ENCODE measurements at places on chromosomes 4 and X.
A peak's percentile ranks its signal among the peaks of the same experiment; 100 is the strongest.

DNA sequence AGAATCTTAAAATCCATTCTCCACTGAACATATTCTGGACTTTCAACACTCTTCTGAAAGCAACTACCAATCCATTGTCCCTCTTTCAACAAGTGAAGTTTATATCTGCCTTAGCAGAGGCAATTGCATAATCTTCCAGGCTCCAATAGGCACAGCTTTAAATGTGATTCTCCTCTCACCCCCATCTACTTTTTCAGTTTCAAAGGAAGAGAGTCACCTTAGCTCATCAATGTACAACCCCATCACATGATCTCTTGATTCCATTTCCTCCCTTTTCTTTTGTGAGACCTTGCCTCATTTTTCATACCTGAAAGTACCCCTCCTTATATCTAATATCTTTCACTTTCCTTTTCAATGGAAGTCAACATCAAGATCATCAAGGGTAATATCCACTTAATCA is 921.7 kb upstream of the EPHA5 start:
- no peak for DNase-seq

GRCh38 chr4:2287594-2287915 is 25.6 kb upstream of the MXD4 start:
- no peak for DNase-seq

DNA sequence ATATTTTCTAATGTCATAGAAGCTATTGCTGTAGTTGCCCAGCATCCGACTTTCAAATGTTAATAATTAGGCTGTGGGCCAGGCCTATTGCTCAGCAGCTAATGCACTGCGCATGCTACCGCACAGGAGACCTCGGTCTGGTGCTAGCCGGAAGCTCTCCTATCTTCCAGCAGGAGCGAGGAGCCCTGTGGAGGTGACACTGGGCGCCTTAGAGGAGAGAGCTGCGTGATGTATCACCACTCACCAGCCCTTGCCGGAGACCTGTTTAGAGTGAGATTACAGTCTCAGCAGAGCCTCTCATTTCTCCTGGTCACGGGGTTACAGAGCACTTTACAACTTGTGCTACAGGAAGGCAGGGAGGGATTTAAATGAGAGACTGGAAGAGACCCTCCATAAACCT is 31.1 kb upstream of the MID1IP1 start:
- DNase-seq: no peak

DNA sequence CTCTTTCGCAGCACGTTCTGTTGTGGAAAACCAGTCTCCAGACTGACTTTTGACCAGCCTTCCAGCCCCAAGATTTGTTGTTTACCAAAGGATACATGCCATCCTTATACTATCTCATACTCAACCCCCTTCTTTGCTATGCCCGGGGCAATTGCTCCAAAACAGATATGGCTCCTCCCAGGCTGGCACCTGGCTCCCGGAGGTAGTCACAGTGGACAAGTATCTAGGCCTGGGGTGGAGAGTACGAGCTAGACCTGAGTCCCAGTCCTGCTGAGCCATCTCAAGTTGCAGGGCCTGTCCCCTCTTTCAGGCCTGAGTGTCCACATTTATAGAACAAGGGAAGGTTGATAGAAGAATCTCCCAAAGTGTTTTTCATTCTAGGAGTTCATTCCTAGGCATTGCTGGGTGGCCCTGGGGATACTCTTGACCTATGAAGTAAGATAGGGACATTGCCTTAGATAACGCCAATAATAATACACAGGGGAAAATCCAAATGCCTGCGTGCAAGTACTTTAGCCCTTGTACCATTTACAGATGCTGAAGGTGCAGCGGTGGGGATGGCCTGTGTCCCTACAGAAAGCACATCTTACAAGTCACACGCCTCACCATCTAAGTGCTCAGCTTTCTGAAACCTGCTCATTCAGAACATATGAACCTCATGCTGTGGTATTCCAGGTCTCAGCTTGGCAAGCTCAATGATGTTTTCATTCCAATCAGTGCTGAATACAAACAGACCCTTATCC is 136.7 kb upstream of the MAMLD1 start:
- DNase-seq: no peak

- no peak for DNase-seq
Measured at GRCh38 chrX:10747975-10748374, 127.6 kb upstream of the MID1 start.

- DNase-seq: peak; percentile 35
Measured at GRCh38 chr4:99062120-99062519, 26.5 kb downstream of the ADH5 start.

GRCh38 chr4:75916091-75916661 is 13.9 kb upstream of the PPEF2 start:
- no peak for DNase-seq

- no peak for DNase-seq
Measured at GRCh38 chr4:102862747-102863146, 6.0 kb upstream of the CISD2 start.

- DNase-seq: no peak
Measured at GRCh38 chrX:617891-618290, 12.7 kb upstream of the SHOX start.

DNA sequence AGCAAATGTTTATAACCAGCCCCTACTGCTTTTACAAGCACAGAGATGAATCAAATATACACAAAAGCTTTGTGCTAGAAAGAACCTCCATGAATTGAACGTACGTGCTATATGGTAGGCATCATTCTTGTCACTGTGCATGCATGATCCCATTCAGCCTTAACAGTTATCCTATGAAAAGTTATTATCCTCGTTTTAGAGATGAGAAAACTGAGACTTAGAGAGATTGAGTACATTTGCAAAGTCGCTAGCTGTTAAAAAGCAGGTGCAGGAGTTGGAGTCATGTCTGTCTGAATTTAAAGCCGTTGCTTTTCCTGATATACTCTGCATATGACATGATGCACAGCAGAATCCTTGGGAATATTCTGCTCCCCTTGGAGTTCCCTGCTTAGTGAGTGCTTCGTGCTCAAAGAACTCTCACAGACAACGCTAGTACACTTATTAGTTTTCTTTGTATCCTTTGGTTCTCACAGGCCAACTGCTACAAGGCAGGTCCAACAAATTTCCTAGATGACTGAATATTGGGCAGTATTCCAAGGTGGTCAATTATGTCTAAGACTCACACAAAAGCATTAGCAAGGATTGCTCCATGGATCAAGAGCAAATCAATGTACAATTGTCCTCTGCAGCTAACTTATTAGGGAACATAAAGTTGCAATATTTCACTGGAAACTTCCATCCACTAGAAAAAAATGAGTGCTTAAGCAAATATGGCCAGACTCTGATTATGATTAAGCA is 42.8 kb upstream of the TRIM2 start:
- DNase-seq: no peak

- DNase-seq: no peak
Measured at GRCh38 chr4:113384600-113384999, 335.1 kb downstream of the ANK2 start.

DNA sequence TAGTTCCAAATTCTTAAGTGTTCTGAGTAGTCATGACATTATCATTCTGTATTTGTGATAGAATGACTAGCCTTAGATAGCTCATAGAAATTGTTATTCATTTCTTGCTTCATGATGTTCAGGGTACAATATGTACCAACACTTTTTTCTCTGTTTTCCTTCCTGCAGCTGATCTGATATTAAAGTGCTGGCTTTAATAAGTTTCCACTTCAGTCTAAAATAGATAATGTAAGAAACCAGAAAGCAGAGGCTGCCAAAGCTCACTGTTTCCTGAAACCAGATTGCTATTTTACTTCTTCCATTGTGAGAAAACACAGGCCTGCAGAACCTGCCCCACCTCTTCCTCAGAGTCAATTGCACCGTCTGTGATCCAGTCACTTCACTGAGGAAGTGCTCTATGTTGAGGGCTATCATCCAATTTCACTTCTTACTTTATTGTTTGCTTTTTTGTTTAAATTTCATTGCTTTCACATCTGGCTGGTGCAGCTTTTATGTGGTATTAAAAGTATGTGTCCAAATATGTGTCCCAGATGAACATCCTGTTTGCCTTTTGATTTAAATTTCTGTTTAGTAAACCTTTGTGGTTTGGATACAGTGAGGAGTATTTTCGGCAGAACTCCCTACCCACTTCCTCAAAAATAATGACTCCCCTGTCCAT is 652.1 kb downstream of the ANKRD50 start:
- no peak for DNase-seq

- DNase-seq: peak; percentile 77
Measured at GRCh38 chrX:49041744-49042580, 1.2 kb downstream of the TFE3 start.

- DNase-seq: no peak
Measured at GRCh38 chr4:15702941-15703403, at the start of gene BST1. BST1 (plus strand) TSS chr4:15703065; CDS start chr4:15703145, 80 bp downstream.

Measured in NCI-H524 (cell line).